Activated T-cell treated with anti-CD3 and anti-CD28 coated beads for 1 hour (primary cell): ENCODE measurements at places on chromosomes 4 and X.

DNA sequence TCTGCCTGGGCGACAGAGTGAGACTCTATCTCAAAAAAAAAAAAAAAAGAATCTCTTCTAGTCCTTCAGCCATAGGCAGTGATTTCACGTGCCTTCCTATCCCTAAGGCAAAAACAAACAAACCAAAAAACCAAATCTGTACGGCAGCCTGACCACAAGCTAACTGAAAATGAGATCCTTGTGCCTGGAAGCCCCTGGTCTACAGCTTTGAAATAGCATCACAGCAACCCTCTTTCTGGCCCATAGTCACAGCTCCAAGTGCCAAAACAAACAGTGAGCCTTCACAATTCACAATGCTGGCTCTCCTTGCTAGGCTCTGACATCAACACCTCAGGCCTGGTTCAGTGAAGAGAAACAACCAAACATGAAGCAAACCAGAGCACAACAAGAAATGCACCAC is 46.1 kb downstream of the TMEM150C start:
- DNase-seq = no peak

GRCh38 chr4:1244081-1244977 is 4.6 kb downstream of the CTBP1 start:
- DNase-seq = no peak

DNA sequence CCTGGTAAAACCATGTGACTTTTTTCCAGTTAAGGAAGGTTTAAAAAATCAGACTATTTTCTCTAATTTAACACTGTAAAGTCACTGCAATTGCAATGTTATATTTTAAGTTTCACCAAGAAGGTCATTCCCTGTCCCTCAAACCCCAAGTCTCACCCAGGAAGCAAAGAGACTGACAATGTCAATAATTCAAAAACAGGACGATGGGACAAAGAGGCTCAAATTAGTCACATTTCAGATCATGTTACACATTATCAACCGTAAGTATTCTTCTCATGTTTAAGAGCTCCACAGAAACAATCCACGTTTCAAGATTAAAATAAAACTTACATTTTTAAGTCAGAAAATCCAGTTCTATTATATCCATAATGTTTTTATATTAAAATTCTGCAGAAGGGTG is 13.2 kb downstream of the SHISA3 start:
- no peak for DNase-seq

DNA sequence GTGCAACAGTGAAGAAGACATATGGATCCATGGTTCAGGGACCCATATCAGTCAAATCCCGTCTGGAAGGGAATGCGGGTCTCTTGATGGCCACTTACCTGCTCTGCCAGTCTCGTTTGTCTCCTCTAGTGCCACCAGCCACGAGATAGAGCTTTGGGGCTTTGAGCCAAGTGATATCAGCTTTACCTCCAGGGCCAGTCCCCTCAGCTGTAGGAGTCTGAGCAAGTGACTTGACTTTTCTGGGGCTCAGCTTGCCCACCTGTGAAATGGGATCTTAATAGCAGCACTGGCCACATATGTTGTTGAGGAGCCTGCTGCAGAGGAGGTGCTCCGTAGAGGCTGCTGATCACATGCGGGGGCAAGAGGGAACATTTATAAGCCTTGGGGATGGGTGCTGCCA is 1.2 kb downstream of the SLC2A9 start:
- DNase-seq = no peak

- DNase-seq = no peak
Observed at GRCh38 chr4:150164956-150165629, 86.8 kb downstream of the DCLK2 start.

GRCh38 chr4:155889031-155889793 is 14.3 kb upstream of the TDO2 start:
- no peak for DNase-seq

DNA sequence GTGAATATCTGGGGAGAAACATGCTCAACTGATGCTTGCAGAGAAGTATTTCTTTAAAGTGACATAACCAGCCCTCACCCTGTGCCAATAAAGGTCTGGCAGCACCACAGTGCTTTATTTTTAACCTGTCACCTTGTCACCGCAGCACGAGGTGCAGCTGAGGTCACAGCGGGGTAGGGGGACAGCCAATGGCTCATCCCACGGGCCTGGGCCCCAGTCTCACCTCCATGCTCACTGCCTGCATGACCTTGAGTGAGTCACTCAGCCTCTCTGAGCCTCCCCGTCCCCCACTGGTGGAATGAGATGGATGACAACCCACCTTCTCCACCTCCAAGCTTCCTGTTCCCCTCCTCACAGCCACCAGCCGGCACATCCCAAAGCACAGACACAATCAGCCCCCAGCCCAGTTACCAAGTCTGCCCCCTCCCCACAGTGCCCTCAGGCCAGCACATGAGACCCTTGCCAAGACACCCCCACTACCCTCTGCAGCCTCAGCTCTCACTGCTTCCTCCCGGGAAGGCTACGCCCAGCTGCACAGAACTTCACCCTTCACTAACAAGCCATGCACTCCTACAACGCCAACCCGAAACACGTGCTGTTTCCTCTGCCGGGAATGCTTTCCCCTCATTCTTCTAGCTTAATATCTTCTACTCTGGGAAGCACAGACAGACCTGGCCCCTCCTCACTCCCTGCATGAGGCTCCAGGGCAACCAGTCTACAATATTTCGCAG is 24.9 kb upstream of the MAN2B2 start:
- no peak for DNase-seq

DNA sequence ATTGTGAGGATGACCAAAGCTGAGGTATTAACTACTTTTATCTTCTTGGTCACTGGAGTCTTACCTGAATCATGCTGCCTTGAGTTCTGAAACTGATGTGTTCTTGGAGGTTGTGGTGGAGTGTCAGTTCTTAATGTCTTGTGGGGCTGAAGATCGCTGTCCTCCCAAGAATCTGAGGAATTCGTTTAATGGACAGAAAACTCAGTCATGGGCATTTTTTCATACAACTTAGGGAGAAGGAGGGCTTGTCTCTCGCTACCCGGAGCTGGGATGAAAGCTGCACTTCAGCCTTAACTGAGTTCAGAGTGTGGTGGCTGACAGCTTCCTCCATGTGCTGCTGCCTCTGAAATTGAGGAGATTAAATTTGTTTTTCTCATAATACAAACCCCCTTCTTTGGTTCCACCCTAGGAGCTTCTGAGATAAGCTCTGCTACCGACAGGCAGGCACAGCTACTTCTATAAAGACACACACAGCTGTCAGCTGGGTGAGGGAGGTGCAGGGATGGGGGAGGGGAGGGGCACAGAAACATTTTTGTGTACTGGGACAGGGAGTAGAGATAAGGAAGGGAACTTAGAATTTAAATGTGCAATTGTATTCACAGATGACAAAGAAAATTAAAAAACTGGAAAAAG is 30.8 kb downstream of the RBBP7 start:
- DNase-seq = no peak

DNA sequence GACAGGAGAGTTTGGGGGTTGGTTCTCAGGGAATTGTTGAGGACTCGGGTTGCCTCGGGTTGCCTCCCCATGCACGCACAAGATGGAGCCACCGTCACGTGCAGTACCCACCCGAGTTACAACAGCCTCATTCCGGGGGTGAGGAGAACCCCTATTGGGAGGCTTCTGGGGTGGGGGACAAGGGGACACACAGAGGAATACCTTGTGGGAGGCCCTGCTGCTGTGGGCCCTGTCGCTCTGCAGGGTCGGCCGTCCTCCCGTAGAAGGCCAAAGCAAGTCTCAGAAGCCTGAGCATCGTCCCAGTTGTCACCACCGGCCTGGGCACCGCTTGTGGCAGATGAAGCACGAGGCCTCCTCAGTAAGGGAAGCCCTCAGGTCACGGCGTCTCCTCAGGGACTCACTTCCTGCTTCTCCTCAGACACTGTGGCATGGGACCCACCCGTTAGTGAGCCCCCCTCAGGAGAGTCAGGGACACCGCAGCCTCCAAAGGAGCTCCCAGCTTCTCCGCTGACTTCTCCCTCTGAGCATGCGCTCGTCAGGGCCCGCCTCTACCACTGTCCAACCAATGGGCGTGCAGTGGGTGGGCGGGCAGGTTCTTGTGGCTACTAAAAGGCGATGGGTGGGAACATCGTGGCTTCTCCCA is at the start of gene CT55:
Gene CT55 (minus strand): TSS at position 522 of the 643 bp plus-strand sequence. CDS start 227 bp downstream, at position 295.
- DNase-seq = no peak
